ENCODE measurements at places on chromosomes 2 and 18.

DNA sequence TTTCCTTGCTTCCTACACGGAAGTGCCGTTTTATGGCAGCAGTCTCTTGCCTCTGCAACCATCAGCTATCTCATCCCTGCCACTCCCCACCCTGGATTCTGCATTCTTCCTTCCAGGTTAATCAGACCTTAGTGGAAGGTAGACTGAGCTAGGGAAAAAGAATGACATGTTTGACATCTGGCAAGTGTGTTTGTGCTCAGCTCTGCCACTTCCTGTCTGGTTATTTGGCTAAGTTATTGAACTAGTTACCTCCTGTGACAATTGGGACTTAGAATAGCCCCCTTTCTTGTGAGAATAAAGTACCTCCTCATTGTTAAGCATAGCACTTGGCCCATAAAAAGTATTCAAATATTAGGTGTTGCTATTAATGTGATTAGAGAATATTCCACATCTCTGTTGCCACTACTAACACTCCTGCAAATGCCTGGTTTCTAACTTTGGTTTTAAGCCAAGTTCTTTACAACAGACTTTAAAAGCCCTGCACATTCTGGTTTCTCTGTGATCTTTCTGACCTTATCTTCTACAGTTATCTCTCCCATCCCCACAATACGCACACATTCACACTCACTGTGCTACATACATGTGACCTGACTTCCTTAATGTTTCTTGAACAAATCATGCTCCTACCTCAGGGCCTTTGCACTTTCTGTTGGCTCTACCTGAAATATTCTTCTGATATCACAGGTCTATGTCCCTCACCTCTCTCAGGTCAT lies 10.8 kb upstream of the MAPRE2 start:
- no peak for DNase-seq

DNA sequence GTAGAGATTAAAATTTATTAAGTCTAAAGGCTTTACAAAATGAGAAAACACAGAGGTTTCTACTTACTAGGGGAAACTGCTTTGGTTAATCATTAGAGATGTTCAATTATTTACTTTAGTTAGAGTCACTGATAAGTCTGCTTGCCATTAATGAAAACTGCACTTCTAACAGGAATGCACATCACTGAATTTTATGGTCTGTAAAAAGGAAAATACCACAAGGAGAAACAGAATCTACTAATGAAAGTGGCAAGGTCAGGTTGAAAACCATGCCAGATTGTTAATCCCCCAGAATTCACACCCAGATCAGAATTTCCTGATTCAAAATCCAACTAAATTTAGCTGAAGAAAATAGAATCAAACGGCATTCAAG lies 90.5 kb upstream of the GRB14 start:
- no peak for DNase-seq

- no peak for DNase-seq
These were observed 48.5 kb downstream of the CDK15 start for GRCh38 chr2:201854841-201855240.

DNA sequence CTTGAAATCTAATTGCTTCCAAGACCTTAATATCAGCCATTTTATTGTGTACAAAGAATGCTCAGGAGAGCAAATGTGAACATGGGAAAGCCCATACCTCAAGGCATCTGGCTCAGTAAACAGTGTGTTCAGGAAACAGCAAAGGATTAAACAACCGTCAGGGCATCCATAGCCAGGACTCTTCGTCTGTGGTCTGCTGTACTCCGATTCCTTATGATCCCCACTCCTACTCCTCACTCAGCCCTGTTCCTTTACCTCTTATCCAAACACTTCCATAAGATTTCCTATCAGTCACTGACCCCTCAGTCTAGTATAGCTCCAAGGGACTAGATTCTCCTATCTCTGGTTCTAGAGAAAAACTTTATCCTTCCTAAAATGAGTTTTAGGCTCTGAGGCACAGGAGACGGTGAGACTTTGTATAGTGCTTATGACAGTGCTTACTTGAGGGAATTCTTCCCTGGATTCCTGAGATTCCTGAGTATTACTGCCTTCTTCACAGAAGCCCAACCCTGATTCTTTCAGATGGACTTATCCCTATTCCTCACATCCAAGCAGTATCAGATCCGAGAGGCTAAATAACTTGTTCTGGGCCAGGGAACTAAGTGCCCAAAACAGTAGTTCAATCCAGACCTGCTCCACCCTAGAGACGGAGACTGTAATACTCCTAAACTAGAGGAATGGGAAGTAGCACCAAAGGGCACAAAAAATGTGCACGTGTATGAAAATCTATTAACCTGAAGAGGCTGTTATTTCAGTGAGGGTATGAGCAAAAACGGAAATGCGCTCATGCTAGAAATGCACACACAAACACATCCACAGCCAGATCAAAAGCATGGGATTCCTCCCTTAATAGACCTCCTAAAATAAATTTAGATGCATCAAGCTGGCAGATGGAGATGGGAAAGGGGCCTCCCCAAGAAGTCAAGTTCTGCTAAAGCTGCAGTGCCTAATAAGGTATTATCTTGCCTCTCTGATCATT lies 42.1 kb upstream of the SIGLEC15 start:
- DNase-seq, result no peak

All from NCI-H2081 (cell line).